Hindlimb muscle (tissue), 1 donor: ENCODE measurements at places on chromosomes 6 and 20.

DNA sequence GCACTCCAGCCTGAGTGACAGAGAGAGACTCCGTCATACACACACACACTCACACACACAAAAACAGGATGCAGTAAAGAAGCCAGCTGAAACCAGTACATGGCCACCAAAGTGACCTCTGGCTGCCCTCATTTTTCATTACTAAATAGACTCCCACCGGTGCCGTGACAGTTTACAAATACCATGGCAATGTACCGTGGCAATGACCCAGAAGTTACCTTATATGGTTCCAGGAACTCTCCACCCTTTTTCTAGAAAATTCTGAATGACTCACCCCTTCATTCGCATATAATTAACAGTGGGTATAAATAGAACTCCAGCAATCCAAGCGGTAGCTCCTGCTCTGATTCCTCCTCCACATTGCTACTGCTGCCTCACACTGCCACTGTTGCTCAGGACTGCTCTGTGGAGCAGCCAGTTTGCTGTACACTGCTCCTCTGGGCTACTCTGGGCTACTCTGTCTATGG, 57.7 kb downstream of the SNX5 start:
- peak; percentile 75 for DNase-seq

- peak; percentile 47 for DNase-seq
Observed at GRCh38 chr6:30450909-30451841, 38.1 kb upstream of the HLA-E start.

- DNase-seq, result no peak
Observed at GRCh38 chr6:126773112-126773805, 345.2 kb upstream of the RSPO3 start.

DNA sequence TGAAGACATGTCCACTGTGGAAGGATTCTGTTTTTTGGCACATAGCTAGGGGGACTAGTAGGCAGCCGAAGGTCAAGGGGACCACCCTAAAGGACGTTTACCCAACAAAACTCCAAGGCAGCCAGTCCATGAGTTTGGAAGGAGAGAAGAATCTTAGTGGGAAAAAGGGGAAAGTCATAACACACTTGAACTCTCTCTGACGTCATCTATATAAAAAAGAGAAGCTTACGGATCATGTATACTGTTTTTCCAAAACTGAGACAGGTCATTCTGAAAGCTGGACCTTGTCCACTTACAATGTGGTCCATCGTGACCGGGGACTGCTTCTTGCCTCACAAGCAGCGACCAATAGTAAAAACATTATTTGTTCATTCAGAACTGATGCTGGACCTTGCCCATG, 95.5 kb downstream of the MBOAT1 start:
- no peak for DNase-seq

DNA sequence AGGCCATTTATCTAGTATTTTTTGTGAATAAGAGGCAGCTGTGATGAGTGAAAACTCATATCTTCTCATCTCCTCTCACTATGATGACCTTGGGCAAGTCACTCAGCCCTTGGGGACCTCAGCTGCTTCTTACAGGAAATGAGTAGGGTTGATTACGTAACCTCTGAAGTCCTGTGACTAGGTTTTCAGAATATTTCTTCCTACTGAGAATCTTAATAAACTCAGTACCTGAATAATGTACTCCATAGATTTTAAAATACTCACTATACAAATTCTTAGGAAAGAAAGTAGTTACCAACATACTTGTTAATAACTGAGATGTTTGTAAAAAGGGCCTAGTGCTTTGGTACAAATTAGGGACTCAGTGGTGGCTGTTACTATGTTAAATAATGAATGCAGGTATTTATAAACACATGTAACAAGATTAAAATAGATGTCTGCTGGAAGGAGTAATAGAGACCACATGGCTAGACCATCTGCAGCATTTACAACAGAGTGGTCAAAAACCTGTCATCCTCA, 60.9 kb downstream of the RPRD1B start:
- peak; percentile 48 for DNase-seq

- no peak for DNase-seq
Observed at GRCh38 chr6:106477146-106477545, 116.6 kb downstream of the CRYBG1 start.

DNA sequence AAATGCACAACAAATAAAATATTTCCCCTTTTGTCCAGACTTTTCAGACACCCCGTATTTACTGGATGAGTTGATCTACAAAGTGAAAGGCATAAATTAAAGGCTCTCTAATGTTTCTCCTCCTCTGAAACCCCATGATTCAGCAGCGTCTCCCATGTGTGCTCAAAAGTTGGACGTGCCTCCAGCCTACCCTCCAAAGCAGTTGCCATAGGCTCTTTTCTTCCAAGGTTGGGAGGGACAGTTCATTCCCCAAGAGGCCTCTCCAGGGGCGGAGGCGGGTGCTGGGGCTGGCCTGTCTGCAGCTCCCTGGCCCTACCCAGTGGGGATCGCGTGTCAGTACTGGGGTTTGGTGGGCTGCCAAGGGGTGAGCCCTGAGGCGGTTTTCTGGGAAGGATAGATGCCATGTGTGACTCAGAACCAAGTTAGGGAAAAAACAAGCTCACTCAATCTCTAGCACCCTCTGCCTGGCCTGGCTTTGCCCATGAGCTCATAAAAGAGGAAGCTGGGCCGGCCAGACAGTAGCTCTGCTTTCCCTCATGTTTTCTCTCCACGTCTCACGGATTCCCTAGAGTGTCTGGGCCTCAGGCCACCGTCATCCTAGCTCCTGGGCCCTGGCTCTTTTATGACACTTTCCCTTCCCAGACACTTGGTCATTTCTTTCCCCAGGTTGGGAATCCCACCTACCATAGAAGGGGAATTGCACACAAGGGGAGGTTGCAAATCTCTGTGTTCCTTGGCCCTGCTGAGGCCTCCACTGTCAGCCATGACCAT, 8.0 kb upstream of the IER3 start:
- peak; percentile 61 for DNase-seq

DNA sequence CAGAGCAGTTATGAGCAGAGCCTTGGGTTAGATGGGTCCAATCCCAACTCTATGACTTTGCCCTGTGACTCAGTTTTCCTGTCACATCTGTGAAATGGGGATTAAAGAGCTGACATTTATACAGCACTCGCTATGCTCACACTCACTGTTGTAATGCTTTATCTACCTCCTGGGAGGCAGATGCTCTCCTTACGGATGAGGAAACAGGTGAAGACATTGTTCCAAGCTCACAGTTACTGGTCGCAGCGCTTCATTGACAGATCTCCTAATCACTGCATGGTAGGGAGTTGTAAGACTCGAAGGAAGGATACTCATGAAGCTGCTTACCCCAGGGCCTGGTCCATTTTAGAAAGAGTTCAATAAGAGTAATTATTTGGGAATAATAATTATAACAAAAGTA, 2.9 kb upstream of the MYLK2 start:
- DNase-seq, result no peak

- DNase-seq, result no peak
Observed at GRCh38 chr20:15018966-15019365, 681.6 kb upstream of the FLRT3 start.

DNA sequence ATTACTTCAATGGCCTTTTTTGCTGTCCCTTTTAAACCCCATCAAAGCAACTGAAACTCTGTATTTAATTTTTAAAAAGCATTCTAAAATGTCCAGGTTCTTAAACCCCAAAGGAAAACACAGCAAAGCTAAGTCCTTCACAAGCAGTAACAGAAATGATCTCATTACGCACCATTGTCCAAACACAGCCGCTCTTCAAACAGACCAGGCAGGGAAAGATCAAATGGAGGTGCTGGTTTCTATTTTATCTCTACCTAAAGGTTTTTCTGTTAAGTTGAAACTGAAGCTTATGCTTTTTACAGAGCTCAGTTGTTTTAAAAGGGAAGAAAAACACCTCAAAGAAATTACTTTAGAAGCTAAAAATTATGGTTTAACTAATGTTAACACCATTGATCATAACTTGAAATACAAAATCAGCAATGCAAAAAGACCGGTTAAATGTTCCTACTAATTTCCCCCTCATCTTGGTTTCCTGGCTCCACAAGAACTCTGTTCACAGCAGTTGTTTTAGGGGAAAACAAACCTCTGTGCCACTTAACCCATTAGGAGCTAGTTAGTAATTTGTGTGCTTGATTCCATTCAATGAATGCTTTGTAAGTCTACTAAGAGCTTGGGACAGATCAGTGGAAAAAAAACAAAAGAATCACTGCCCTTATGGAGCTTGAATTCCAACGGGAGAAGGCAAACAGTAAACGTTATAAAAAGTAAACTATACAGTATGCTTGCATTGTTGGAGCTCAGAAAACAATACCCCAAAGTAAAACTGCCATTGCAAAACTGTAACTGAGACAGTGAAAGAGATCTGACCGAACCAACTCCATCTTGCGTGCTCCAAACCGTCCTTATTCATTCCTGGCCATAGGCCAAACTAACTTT, 87.4 kb downstream of the CD24 start:
- no peak for DNase-seq

GRCh38 chr20:5991623-5992441, 41.4 kb downstream of the MCM8 start:
- DNase-seq, result no peak

GRCh38 chr6:149922642-149923326, at the start of gene RAET1G:
RAET1G (minus strand) TSS chr6:149923121; CDS start chr6:149923010, 111 bp downstream.
- DNase-seq, result peak; percentile 86

GRCh38 chr6:135106611-135107010, 52.0 kb upstream of the HBS1L start:
- no peak for DNase-seq

- no peak for DNase-seq
Observed at GRCh38 chr6:46629691-46630090, 22.9 kb downstream of the CYP39A1 start.

DNA sequence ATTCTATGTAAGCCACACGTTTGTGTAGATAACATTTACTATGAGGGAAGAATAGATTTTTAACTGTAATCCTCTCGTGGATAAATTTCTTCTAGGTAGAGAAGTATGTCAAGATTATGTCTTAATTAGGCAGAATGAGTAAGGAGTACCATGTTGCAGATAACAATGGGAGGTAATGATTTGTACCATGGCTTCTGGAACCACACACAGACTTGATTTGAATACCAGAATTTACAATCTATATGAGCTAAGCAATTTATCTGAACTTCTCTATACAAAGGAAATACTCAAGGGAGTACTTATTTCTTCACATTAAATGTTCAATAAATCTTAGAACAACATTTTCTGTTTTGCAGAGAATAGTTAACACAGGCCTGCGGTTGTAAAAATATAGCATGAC, 51.5 kb downstream of the RPS12 start:
- DNase-seq, result no peak

- peak; percentile 54 for DNase-seq
Observed at GRCh38 chr6:22929311-22929985, 360.1 kb downstream of the HDGFL1 start.

DNA sequence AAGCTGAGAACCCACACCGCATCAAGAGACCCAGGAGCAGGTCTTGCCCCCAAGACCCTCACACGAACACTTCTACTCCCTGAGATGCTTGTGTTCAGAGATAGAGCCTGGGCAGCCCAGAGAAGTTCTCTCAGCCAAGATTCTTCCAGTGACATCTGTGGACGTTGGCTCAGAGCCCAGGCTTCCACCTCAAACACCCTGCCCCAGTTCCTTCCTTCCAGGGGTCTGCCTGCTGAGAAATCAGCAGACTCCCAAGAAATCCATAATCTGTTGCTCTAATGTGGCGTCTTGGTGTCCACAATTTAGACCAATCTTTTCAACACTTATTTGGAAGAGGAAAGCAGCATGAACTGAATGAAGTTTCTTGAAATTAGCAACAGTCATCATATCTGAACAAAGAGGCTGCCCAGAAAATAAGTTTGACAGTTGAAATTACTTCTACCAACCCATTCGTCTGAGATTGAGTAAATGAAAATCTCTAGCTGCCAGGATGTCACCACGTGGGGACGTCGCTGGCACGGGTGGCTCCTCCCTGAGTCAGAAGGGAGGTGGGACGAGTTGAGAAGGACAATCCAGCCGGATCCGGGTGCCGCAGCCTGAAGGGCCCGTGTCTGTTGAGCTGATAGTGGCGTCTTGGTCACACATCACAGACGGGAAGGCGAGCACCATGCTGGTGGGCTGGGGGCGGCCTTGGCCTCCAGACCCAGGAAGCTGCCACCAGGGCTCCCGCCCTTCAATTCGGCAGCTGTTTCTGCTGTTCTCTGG, 400.9 kb downstream of the TAF4 start:
- DNase-seq, result no peak

DNA sequence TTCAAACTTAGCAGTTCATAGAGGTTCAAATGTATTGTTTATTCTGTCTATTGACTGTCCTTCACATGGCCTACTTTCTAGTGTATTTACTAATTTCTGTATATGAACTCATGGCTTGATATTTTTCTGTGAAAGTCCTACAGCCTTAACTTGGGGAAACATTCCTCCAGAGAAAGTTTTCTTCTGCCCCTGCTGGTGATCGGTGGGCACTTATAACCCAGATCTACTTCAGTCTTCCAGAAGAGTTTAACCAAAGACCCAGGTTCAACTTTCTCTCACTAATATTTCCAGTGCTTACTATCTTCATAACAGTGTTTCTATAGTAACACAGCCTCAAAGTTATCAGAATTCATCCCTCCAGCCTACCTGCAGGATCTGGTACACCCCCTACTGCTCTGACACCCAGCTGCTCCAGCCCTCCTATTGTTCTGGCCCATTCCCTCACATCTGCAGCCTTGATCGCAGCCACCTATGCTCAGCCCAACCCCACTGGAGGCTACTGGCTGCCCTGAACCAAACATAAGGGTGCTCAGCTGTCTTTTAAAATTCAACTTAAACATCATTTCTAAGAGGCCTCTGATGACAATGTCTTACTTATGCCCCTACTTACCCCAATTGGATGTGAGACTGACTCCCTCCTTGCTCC, 72.3 kb downstream of the TBX18 start:
- DNase-seq, result no peak

- no peak for DNase-seq
Observed at GRCh38 chr20:13219327-13220193, 1.5 kb upstream of the ISM1 start.
